Dermis lymphatic vessel endothelial cell (primary cell): ENCODE measurements at places on chromosomes 2 and 18. TPM values are rescaled to one million over a fixed set of nuclear protein-coding genes. Genes with fewer than 3 reads are reported as not detected.

The ITPRIPL1 gene
- total RNA-seq: 3.2 and 3.3 TPM in 2 replicates

The CASP8 gene
- total RNA-seq: 8.8 and 15.6 TPM in 2 replicates

The ICOS gene
- total RNA-seq: under 0.01 and 0.09 TPM in 2 replicates

The KLHL30 gene
- total RNA-seq: under 0.01 TPM in 1 of 2 replicates, not detected in the other

The CLEC4F gene
- 0.11 and 0.17 TPM in 2 replicates for total RNA-seq

The SCYGR8 gene
- total RNA-seq: not detected in 2 replicates

The C2orf72 gene
- under 0.01 and 7.6 TPM in 2 replicates for total RNA-seq

The LHCGR gene
- not detected in 2 replicates for total RNA-seq

The LBX2 gene
- 0.09 and 0.11 TPM in 2 replicates for total RNA-seq

The ABCG8 gene
- not detected in 2 replicates for total RNA-seq

The FAM161A gene
- total RNA-seq: 1.1 and 1.3 TPM in 2 replicates

The KIF5C gene
- under 0.01 and 0.09 TPM in 2 replicates for total RNA-seq

The TCF4 gene
- total RNA-seq: 471 and 911 TPM in 2 replicates

The SLC9A4 gene
- not detected in 2 replicates for total RNA-seq

The CXCR1 gene
- total RNA-seq: not detected in 2 replicates

The HADHA gene
- total RNA-seq: 187 and 197 TPM in 2 replicates

The FAM228B gene
- 7.3 and 7.4 TPM in 2 replicates for total RNA-seq

The CNRIP1 gene
- total RNA-seq: 38.8 and 40.2 TPM in 2 replicates

The RBBP8 gene
- total RNA-seq: 14.0 and 21.1 TPM in 2 replicates

The ATG16L1 gene
- 28.0 and 33.3 TPM in 2 replicates for total RNA-seq

The TPO gene
- total RNA-seq: not detected in 2 replicates
